ENCODE measurements at places on chromosomes 4 and X. TPM values are rescaled to one million over a fixed set of nuclear protein-coding genes. Genes with fewer than 3 reads are reported as not detected.

PDGFRA gene
- total RNA-seq: not detected

DNA sequence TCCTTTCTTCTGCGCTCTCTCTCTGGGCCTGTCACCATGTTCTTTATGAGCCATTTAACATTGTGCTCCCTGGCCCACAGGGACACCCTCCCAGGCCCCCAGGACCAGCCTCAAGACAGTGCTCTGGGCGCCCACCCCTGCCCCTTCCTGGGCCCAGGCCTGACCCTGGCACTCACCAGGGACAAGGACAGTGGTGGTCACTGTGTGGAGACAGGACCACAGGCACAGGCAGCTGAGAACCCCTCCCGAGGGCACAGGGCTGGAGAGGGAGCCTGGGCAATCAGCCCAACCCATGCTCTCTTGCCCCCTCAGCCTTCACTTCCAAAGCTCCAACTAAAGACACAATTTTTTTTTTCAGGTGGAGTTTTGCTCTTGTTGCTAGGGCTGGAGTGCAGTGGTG, 218.2 kb upstream of the PSAPL1 start:
- no peak for DNase-seq

- peak; percentile 25 for DNase-seq
Observed at GRCh38 chr4:105145903-105146275, 787 bp upstream of the TET2 start.

GRCh38 chr4:108417923-108418322, 202.5 kb upstream of the RPL34 start:
- no peak for DNase-seq

- no peak for DNase-seq
Observed at GRCh38 chr4:123956204-123956603, 559.6 kb downstream of the SPRY1 start.

DNA sequence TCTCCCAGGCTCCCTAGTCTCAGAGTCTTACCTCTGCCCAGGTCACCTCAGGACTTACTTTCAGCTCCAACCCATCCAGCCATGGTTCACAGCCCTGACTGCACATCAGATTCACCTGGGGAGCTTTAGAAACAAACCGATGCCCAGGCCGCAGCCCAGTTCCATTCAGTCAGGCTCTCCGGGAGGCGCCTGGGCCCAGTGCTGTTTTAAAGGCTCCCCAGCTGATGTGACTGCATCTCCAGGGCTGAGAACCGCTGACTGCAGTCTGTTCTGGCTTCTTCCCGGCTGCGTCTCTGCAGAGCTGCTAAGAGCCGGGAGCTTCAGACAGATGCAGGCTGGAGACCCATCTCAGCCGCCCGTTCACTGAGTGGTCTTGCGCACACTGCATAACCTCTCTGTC, 44.4 kb upstream of the LGI2 start:
- DNase-seq: no peak

DNA sequence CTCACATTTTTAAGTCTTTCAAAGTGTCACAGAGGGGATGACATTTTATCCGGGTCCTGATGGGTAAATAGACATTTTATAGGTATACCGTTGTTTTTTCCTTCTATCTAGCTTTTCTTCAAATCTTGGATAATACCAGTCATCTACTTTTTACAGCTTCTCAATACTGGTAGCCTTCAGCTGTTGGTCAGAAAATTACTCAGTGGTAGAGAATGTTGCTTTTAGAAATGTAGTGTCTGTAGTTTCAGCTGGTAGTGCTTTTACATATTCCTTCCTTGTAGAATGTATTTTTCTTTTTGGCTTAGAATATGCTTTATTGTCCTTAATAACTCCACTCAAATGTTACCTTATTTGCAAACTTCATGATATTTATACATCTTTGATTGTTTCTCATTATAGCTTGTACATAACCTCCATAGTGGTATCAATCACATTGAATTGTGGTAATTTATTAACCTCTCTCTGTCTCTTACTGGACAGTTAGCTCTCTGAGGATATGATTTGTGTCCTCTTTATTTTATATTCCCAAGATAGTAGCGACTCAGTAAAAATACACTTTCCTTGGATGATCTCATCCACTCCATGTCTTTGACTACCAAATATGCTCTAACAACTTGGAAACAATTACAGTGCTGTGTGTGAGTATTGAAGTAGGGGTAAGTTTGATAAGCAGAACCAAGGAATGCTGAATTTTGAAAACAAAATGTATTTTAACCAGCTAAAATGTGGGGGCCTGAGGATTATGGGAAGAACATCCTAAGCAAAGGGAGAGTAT, 53.8 kb downstream of the RAP1GDS1 start:
- DNase-seq: no peak

PWWP3B gene
- total RNA-seq: not detected

DNA sequence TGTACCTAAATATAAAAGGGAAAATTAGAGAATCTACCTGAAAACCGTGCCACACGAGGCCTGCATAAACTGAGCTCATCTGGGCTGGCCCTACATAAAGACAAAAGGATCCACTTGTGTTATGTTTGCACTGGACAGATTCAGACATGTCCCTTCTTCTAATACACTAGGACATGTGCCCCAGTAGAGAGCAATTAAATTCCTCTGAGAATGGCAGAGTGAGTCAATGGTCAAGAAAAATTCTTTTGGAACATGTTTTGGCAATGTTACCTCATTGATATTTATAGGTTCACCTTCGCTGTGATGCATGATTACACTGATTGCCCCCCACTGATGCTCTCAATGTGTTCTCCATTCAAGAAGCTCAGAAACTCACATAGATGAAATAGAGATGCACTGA, 95.2 kb downstream of the MANBA start:
- DNase-seq: no peak

GRCh38 chr4:87406462-87406861, 15.5 kb upstream of the HSD17B11 start:
- peak; percentile 9 for DNase-seq

- no peak for DNase-seq
Observed at GRCh38 chr4:9845791-9846493, 64.5 kb downstream of the DRD5 start.

GRCh38 chr4:110309675-110310074, 111.3 kb upstream of the ELOVL6 start:
- DNase-seq: no peak

KIT gene
- 0.17 TPM for total RNA-seq

DNA sequence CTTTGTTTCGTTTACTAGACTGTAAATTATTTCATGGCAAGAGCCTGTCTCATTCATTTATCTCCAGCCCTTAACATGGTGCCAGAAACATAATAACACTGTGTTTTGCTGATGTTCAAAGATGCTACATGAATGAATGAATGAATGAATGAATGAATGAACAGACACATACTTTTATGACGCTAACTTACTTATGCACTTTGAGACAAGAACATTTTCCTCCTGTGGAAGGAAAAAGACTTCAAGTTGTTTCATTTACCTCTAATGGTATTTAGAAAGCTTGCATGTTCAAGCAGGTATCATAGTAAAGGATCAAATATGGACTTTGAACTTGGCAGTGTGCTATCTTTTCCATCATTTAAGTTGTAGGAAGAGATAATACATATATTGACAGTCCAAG, 131.6 kb downstream of the GLRA2 start:
- no peak for DNase-seq

PCDH18 gene
- total RNA-seq: not detected

DNA sequence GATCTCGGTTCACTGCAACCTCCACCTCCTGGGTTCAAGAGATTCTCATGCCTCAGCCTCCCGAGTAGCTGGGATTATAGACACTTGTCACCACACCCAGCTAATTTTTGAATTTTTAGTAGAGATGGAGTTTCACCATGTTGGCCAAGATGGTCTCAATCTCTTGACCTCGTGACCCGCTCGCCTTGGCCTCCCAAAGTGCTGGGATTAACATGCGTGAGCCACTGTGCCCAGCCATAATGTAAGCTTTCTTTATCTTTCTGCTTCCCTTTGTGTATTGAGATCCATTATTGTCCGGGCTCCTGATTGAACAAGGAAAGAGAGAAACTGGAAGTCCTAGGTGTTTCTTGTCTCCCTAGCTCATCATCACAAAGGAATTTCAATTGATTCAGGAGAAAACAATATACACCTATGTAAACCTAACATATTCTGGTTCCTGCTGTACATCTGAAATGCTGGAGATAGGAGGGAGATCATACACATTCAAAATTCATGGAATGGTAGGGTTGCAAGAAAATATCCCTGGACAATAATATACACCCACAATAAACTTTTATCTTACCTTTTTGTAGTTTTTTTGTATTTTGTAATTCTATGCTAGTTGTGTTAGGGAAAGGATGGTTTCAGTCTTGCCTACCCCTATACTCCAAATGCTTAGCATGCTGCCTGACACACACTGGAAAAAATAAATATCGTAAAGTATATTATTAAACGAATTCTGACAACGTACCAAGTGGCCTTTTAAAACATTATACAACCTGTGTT, 194.4 kb upstream of the HS3ST1 start:
- no peak for DNase-seq

- no peak for DNase-seq
Observed at GRCh38 chrX:135528756-135529155, 8.3 kb downstream of the INTS6L start.

DNA sequence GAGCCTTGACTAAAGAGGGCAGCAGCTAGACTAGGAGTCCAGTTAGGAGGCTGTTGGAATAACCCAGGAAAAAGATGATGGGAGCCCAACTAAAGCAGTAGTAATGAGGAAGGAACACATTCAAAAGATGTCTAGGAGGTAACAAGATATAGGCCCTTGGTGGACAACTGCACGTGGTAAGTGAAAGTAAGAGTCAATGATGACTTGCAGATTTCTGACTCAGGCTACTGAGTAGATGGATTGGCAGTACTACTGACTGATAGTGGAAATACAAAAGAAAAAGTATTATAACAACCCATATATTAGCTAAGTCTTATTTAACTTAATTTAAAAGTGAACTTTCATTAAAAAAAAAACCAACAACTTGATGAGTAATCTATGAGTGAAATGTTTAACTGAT, 74.0 kb downstream of the PAK3 start:
- DNase-seq: no peak

RTL9 gene
- not detected for total RNA-seq

DUSP21 gene
- not detected for total RNA-seq

- DNase-seq: no peak
Observed at GRCh38 chr4:7865533-7865932, 74.1 kb downstream of the AFAP1 start.

DNA sequence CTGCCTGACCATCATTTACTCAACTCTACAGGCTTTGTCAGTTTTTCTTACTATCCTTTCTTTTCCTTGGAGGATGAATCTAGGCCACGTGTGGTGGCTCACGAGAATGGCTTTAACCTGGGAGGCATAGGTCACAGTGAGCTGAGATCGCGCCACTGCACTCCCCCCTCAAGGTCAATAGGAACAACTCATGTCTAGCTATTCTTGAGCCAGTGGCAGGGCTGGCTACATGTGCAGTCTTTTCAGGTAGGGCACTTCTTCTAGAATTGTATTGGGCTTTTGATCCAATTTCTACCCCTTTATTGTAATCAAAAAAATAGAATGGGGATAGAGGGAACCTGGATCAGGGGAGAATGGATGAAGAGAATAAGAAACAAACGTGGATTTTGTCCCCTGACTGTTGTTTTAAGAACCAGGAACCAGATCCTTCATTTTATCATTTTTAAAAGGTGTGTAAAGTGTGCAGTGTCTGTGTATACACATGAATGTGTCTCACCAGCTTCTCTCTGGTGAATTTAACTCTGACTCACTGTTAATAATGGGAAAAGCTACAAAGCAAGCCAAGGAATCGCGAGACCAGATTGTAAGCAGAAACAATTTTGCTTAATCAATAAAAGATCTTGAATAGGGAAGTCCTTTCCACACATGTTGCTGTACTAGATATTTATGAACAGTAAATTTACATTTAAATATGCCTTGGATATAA, 283.9 kb upstream of the GPC4 start:
- no peak for DNase-seq

Measured in CD8-positive, alpha-beta T cell (primary cell).